GM04504 (cell line): ENCODE measurements at places on chromosomes 5 and 9.

GRCh38 chr5:137595396-137596079 lies 96.4 kb upstream of the SPOCK1 start:
- no peak for DNase-seq

- no peak for DNase-seq
These were observed 46.1 kb downstream of the S1PR3 start for GRCh38 chr9:89037346-89037745.

DNA sequence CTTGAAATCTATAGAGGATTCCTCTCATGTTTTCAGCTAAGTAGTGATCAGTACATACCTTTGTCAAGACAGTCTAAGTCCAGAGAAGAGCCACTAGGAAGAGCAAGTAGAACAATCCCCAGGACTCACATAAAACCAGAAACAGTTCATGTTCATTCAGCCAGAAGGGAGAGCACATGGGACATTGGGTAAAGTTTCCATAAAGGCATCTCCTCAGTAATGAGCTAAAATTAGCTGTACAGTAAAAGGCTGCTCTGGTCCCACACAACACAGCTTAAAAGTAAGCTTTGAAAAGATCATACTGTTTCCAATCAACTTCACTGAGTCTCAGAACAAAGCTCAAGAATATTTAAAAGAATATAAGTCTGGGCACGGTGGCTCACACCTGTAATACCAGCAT lies 32.4 kb downstream of the HOMER1 start:
- no peak for DNase-seq

DNA sequence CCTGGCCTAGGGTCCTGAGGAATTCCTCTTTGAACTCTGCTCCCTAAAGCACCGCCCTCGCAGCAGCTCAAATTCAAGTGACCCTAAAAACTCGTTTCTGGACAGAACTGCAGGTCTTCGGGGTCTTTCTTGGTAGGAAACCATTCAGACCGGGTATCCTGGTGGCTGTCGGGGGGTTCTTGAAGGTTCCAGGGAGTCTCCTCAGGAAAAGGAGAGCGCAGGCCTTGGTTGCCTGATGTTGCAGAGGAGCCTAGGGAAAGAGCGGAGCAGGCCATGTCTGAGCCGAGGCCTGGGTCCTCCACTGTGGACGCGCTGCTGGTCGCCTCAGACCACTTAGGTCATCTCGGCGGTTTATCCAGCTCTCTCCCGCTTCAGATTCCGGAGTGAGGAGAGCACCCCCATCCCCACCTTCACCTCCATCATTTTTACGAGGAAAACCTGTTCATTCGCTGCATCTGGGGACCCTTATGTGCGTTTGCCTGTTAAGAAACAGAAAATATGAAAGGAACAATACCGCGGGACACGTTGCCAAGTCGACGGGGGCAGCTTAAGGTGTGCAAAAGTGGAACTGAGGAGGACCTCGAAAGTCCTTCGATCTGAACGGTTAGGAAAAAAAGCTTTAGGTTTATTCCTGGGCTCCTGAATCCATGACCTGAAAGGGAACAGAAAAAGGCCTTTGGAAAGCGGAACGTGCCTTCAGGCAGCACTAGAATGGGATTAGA lies 299.4 kb downstream of the PARP8 start:
- no peak for DNase-seq

DNA sequence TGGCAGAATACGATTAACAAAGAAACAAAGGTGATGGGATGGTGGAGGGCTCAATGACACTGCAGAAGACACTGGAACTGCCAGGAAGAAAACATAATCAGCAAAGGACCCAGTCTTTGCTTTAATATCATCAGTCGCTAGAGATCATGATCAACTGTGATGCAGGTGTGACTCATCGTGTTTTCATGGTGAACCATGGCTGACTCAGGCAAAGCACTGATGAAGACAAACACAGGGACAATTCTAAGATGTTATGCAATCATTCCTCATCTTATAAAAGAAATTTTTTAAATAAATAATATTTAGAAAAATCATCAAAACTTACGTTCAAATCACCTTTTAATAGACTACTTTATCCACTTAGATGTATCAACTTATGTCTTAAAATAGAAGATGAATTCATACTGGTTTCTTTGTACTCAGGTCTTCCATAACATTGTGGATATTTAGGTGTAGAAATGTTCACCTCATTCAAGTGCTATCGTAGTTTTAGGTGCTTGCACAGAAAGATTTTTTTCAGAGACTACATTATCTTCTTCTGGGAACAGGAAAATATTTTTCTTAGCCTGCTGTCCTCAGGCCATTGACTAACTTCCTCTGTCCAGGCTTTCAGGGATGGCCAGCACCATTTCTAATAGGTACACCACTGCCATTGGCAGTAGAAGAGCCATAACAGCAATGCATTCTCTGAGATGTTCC lies 673.4 kb upstream of the MEF2C start:
- DNase-seq = peak; percentile 58

- DNase-seq = no peak
These were observed 24.7 kb upstream of the TMEM250 start for GRCh38 chr9:136143215-136144001.

GRCh38 chr9:89149726-89150125 lies 28.9 kb downstream of the SHC3 start:
- DNase-seq = no peak

DNA sequence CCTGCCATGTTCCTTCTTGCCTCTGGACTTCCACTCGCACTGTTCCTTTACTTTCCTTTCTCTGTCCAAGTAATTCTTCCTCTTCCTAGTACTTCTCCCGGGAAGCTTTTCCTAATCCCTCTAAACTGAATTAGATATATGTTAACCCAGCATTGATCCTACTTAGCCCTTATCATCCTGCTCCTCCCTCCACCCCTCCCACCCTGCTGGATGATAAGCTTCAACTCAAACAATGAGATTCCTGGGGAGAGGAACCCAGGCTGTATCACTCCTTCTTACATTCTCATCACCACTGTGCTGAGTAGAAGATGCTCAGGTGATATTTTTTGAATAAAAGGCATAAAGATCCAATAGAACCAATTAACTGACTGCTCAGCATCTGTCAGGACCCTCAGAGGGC lies 45.7 kb downstream of the CDK5RAP2 start:
- no peak for DNase-seq

GRCh38 chr9:127589955-127590370 lies 22.1 kb upstream of the STXBP1 start:
- peak; percentile 60 for DNase-seq

- DNase-seq = no peak
These were observed 142.1 kb upstream of the DAB2 start for GRCh38 chr5:39566891-39567290.

DNA sequence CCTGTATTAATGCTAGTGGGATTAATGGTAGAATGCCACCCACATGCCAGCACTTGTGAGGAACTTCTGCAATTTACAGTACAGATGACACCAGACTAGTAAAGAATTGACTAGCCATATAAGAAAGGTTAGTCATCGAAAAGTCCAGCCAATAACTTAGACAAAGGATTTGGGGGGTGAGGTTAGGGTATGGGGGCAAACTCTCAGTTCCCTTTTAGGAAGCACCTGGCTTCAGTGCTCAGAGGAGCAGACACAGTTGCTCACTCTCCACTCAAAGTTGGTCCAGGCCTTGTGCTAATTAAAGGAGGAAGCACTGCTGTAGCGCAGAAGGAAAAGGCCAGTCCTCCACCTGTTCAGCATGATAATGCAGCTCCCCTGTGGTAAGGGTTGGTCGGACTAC lies 25.2 kb downstream of the TGFBR1 start:
- DNase-seq = no peak

- no peak for DNase-seq
These were observed 9.8 kb upstream of the CYLC2 start for GRCh38 chr9:102985162-102985895.

DNA sequence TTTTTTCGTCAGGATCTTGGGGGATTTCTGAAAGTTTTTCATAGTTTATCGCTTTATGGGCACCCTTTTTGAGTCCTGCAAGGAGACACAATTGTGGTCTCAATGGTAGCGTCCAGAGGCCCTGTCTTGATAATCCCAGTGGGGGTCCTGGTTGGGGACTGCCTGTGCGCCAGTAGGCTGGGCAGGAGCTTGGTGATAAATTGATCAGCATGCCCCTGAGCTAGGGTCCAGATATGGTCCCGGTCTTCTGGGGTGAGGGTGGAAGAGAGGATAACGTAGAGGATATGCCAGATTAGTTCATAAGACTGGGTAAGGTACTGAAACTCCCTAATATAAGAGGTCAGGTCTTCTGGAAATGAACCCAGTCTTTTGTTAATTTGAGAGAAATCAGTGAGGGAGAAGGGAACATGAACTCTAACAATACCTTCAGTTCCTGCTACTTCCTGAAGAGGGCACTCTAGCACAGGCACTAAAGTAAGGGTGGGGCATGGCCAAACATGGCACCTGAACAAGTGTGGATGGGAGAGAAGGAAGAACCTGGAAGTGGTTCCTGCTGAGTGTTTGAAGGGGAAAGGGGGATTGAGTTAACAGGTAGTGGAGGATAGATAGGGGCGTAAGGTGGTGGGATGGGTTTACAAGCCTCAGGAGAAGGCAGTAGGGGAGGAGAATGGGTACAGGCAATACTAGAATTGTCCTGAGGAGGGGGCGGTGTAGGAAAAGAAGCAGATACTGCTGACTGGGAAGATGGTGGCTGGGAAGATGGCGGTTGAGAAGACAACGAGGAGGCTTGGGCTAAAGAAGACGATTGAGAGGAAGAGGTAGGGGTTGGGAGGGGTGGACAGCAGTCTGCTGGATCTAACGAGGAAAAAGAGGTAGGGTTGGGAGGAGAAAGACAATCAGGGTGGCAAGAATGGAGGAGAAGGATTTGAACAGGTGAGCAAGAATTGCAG lies 33.8 kb upstream of the ANXA2R start:
- DNase-seq = no peak

DNA sequence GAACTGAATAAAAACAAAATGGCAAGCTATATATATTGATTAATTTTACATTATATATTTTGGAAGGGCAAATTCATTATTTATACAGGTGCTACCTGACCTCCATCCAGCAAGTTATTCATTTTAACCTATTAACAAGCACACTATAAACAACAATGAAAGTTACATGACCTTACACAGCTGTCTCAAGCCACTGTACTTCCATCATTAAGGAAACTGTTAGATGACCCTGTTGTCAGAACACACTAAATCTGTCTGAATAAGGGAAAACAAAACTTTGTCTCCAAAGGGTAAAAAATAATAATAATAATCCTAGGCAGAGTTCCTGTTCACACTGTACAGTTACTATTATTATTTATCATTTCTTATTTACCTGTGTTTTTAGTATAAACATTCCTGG lies 44.0 kb downstream of the NFIB start:
- DNase-seq = no peak

DNA sequence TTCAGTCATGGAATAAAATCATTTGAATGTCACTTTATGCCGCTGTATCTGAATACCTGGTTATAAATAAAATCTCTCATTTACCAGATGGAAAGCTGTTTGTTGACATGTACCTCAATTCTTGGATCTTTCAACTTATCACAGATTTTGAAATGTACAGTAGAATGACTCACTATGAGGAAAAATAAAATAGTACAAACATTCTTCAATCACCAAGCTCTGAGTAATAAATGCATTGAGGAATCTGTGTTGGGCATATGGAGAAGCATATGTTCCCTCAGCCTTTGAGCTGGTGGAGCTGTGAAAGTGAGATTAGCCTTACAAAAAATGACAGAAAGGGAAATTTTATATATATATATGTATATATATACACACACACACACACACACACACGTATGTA lies 175.4 kb downstream of the KIAA0825 start:
- DNase-seq = no peak
